ENCODE measurements at places on chromosomes 13 and 19.

DNA sequence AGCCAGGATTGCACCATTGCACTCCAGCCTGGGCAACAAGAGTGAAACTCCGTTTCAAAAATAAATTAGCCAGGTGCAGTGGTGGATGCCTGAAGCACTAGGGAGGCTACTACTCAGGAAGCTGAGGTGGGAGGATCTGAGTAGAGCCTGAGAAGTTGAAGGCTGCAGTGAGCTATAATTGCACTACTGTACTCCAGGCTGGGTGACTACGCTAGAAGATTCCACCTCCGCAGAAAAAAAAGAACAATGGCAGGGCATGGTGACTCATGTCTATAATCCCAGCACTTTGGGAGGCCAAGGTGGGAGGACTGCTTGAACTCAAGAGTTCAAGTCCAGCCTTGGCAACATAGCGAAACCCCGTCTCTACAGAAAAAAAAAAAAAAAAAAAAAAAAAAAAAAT, 20.5 kb downstream of the HAUS8 start:
- no peak for DNase-seq

DNA sequence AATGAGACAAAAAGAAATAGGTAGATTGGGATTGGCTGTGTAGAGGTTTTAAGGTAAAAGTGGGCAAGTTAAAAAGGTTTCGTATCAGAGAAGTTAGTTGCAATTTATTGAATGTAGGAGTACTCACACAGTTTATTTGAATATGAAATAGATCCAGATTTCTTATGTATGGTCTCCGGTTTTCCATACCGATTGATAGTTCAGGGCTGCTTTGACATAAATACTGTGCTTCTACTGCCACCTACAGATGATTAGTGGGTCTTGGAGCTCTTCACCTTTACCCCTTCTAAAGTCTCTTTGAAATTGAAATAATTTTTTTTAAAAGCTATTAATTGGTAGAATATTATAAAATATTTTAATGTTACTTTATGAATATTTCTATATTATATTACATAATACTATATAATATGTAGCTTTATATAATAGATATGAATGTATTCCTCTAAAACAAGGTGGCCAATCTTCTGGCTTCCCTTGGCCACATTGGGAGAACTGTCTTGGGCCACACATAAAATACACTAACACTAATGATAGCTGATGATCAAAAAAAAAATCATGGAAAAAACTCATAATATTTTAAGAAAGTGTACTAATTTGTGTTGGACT, 7.7 kb upstream of the GPR18 start:
- peak; percentile 25 for DNase-seq

DNA sequence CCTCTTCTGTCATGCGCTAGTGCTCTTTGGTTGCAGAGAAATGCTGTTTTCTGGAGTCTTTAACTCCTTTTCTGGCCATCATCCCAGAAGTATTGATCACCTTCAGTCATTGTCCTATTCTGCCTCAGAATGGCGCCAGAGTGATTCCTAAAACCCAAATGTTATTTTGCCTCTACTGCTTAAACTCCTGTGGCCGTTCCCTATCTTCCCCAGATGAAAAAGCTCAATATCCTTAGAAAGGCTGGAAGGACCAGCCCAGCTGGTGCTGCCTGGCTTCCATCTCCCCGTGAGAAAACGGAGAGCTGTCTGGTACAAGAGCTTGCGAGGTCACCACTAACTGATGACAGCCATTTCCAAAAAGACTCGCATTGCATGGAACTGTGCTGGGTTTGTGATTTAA, 179.1 kb downstream of the RBM26 start:
- DNase-seq, result no peak

DNA sequence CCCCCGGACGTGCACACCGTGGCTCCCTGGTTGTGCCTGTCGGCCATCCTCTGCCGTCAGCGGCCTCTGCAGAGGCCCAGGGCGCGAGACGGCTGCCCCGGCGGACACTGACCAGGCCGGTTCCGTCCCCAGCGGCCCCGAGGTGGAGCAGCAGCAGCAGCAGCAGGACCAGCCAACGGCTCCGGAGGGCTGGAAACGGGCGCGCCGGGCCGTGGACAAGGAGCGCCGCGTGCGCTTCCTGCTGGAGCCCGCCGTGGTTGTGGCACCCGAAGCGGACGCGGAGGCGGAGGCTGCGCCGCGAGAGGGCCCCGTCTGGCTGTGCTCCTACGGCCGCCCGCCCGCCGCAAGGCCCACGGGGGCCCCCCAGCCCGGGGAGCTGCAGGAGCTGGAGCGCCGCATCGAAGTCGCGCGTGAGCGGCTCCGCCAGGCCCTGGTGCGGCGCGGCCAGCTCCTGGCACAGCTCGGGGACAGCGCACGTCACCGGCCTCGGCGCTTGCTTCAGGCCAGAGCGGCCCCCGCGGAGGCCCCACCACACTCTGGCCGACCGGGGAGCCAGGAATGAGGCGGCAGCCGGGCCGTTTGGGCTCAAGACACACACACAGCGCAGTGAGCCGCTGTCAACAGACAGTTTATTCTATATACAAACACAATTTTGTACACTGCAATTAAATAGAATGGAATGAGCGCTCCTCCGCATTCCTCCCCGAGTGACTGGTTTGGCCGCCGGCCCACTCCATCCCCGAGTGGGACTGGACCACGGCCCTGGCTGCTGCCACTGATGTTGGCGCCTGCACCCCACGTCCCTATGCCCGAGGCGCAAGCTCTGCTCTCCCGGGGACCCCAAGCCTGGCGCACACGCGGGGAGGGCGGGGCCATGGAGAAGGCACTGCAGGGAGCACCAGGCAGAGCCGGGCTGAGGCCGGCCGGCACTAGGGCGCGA, 9.1 kb downstream of the GRIN3B start:
- no peak for DNase-seq

- no peak for DNase-seq
These were observed 127.9 kb downstream of the DLEU7 start for GRCh38 chr13:50715402-50716146.

DNA sequence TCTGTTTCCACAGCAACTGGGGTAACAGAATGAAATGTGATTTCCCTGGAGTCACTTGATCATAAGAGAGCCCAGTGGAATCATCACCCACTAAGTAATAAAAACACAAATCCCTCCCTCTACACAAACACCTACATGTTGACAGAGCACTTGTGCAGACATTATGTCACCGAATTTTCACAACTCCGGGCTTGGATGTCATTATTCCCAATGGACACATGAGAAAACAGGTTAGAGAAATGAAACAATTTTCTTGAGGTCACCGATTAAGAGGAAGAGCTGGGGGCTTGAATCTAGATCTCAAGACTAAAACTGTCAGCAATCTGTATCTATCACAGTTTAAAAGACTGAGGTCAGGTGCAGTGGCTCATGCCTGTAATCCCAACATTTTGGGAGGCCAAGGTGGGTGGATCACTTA, 3.1 kb downstream of the XRCC1 start:
- DNase-seq, result no peak

GRCh38 chr19:456547-457110, 4.2 kb downstream of the SHC2 start:
- no peak for DNase-seq

DNA sequence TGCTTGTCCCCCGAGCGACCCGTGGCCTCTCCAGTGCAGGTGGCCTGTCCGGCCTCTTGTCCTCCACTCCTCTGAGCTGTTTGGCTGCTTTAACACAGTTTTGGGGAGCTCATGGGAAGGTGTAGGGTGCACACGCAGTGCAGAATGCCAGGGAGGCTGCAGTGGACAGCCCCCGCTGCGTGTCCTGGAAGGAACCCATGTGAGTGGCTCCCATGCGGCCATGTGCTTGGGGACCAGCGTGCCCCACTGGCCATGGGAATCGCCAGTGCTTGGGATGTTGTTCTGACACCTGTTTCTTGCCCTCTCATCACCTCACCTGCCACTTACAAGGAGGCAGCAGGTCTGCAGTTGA, 22.6 kb upstream of the F7 start:
- no peak for DNase-seq

GRCh38 chr13:77022341-77022740, 4.6 kb downstream of the FBXL3 start:
- DNase-seq, result no peak

GRCh38 chr13:71096421-71096820, 770.6 kb downstream of the DACH1 start:
- no peak for DNase-seq

GRCh38 chr19:5828661-5829566, 10.6 kb downstream of the FUT6 start:
- DNase-seq, result no peak

DNA sequence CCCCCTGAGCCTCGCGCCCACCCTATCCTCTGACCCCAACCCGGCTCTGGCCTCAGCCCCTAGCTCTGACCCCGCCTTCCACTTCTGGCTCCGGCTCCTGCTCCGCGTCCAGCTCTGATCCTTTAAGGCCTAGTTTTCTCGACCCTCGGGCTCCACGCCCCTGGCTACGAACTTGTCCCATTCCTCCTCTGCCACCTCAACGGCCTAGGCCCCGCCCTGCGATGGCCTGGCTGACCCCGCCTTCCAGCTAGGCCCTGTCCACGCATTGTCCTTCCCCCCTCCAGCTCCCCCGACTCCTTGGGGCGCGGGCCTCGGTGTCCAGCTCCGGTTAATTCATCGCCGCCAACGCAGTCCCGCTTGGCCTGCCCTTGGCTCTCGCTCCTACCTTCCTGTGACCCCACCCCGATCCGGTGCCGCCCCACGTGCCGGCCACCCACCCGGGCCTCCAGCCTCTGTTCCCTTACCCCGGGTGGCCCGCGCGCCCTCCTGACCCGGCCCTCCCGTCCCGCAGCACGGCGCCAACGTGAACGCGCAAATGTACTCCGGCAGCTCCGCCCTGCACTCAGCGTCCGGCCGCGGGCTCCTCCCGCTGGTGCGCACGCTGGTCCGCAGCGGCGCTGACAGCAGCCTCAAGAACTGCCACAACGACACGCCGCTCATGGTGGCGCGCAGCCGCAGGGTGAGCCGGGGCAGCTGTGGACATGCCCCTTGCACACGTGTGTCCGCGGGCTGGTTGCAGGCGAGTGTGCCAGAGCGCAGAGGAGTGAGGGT, 9.4 kb downstream of the BCL3 start:
- no peak for DNase-seq

DNA sequence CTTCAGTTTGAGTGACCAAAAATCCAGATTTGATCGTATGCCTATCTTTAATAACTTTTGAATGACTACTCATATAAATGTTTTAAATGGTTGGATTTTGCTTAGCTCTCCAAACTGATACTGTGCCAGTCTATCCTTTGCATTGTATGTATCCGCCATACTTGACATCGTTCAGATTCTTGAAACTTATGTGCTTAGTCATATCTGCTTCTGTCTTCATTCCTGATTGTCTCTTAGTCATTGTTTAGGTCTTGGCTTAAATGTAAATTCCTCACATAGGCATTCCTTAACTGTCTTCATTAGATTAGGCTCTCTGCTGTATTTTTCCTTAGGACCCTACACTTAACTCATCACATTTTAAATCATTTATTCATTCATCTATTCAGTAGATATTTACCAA, 126.0 kb downstream of the PCCA start:
- DNase-seq, result peak; percentile 46

DNA sequence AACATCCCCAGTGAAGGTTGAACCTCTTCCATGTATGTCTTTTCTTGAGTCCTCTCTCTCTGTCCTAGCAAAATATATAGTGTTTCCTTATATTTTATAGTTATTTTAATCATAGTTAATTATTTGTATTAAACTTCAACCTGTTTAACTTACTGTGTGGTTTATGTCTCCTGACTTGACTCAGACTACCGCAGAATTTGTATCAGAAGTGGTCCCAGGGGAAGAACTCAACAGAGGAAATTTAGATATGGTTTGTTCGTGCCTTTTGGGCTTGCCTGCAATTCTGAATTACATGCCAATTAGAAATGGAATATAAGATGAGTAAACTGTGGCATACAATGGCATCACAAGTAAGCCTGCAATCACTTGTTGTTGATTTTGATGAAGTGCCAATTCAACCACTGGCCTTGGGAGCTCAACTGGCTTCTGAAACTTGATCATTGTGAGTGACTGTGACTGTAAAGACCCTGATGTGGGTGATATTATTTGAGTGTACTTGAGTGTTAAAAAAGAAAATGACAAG, 1459.5 kb upstream of the PCDH20 start:
- DNase-seq, result no peak

DNA sequence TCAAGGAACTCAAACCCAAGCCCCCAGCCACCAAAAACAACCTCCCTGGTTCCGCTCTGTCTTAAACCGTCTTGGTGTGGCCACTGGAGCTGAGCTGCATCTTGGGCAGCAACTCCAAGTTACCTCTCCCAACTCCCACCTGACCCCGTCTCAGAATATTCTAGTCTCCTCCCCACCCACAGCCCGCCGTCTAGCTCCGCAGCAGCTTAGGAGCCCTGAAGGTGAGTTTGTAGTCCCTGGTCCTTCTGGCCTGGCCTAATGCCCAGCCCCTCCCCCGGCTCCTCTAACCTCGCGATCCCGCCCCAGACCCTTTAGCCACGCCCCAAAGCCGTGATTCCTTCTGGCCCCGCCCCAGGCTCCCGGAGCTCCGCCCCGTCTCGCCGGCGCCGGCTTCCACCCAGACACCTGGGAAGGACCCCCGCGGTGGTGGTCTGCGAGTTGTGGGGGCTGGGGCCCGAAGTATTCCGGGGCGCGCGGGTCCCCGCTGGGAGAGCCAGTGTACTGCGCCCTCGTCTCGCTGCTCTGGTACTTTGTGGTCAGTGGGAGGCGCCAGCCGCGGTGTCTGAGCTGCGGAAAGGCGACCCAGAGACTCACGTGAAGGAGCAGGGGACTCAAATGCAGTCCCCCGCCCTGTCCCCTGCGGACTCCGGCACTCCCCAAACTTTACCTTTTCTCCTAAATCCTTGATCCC, 2.5 kb upstream of the LHB start:
- DNase-seq, result no peak

DNA sequence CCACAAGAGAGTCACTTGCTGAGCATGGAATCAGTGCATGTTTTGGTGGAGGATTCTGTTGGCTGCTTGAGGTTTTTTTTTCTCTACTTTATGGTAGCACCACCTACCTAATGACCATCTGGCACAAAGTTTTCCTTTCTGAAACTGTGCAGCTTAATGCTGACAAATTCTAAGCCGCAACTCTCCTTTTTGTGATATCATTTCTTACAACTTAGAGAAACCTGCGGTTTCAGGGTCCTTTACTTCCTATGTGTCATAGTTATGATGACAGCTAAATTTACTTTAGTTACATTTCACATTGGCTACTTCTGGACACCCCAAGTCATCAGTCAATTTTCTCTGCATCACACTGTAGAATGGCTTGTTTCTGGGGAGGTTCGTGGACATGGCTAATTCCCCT, 115.4 kb upstream of the TMTC4 start:
- no peak for DNase-seq

- no peak for DNase-seq
These were observed 122.3 kb downstream of the PTPRS start for GRCh38 chr19:5218255-5218855.

GRCh38 chr19:50330365-50331078, 1.3 kb upstream of the KCNC3 start:
- DNase-seq, result no peak

DNA sequence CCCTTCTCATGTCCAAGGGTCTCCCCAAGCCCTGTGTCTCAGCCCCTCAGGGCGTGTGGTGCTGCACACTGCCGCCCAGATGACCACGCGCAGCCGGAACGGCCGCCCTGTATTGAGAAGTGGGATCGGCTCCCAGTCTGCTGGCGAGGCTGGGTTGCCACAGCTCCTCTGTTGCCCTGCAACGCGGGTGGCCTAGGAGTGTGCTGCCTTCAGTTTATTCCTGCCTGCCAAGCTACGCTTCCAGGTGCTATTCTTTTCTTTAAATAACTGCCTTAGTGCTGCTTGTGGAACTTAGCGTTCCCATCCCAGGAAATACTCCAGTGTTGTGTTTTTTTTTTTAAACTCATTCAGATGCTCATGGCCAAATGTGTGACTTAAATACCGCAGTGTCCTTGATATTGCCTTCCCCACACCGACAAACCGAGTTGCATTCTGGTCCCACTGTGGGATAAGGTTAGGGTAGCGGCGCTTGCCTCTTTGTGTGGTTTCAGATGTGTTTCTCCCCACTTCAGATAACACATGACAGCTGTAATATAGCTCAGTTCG, 16.6 kb downstream of the ACTN4 start:
- DNase-seq, result no peak

Data from RCC 7860 (cell line).